ENCODE measurements at places on chromosomes 16 and 17.

DNA sequence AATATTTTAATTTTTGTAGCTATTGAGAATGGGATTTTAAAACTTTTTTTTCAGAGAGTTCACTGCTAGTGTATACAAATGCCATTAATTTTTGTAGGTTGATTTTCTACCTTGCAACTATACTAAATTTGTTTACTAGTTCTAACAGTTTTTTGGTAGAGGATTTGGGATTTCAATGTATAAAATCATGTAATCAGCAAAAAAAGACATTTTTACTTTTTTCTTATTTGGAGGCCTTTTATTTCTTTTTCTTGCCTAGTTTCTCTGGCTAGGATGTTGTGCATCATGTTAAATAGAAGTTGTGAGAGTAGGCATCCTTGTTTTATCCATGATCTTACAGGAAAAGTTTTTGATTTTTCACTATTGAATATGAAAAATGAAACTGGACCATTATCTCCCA lies 602.9 kb upstream of the KIF2B start:
- DNase-seq = no peak

- DNase-seq = no peak
These were observed at the start of gene CENPX for GRCh38 chr17:82022310-82022980. Gene CENPX, minus strand, starts transcription at chr17:82022878. Its CDS starts 17 bp downstream, at chr17:82022861.

- no peak for DNase-seq
These were observed 22.4 kb upstream of the GNG13 start for GRCh38 chr16:822909-823297.

DNA sequence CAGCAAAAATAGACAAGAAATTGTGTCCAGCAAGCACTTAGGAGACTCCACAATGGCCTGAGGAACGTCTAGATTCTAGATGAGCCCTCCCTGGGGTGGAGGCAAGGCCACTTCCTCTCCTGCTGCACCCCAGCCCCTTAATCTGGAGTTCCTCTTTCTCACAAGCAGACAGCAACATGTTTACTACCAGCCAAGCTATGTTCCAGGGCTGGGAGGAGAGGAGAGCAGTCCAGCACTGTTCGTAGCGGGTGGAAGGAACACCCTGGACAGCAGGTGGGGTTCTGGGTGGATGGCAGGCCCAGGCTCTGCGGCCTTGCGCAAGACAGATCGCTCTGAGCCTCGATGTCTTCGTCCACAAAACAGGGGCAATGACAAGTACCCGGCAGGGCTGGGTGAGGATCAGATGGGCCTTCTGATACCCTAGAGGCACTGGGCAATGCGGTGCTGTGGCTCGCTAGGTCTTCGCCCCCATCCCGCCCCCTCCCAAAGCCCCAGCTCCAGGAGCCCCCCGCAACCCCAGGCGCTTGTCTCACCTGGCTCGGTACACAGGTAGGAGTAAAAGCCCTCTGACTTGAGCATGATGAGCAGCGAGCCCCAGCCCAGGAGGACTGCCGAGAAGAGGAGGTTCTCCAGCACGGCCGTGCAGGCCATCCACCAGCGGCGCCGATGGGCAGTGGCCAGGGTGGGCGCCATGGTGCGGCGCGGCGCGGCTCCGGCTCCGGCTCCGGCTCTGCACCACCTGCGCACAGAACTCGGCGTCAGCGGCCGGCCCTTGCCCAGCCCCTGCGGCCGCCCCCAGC lies 1.3 kb downstream of the SLC43A2 start:
- DNase-seq = no peak

DNA sequence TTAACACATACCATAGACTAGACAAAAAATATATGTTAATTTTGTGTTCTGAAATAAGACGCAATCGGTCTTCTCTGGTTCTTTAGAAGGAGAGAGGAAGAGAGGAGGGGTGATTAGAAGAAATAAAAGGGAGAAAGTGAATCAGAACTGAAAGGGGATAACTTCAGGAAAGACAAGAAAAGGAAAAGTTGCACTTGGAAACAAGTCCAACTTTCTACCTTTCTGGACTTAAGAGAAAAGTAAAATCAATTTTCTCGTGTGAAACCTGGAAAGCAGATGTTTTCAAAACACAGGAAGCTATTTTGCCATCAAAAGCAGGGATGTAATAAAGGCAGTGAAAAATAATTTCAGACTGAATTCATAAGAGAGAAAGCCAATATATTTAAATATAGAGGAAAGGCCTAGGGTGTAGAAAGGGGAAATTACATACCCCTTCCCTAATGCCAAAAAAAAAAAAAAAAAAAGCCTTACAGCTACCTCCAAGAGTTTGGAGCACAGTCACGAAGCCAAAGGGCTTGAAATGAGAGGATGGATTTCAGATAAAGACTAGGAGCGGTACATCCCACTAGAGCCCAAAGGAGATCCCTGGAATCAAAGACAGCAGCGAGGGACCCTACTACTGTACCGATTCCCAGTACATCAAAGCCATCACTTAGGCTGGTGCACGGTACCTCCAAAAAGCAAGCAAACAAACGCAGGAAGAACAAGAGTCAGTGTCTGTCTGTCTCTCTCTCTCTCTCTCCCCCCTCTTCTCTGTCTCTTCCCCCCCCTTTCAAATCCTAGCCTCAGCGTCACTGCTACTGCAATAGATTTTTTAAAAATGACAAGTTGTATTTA lies 12.1 kb upstream of the ZFHX3 start:
- no peak for DNase-seq

GRCh38 chr17:32772453-32773025 lies 104.4 kb downstream of the MYO1D start:
- DNase-seq = peak; percentile 91

GRCh38 chr17:50518384-50519023 lies 10.3 kb downstream of the MYCBPAP start:
- DNase-seq = no peak

DNA sequence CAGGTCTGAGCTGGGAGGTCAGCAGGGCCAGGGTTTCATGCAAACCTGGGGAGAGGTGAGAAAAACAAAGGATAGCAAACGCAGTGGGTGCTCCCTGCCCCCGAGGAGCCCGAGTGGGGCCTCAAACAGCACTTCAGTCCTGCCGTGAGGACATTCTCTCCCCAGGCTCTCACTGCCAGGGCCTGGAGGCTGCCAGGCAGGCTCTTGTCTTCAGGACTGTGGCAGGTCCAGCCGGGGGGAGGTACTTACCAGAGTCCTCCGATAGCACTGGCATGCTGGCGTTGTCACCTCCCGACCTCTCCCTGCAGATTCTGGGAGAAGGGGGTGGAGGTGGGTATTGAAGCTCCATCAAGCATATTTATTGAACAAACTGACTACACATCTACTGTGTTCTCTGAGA lies 1.3 kb downstream of the MPP3 start:
- no peak for DNase-seq

- no peak for DNase-seq
These were observed 25.5 kb upstream of the CDH1 start for GRCh38 chr16:68711421-68712139.

Measured in NCI-H524 (cell line).